ENCODE measurements at places on chromosomes 7 and 10.

DNA sequence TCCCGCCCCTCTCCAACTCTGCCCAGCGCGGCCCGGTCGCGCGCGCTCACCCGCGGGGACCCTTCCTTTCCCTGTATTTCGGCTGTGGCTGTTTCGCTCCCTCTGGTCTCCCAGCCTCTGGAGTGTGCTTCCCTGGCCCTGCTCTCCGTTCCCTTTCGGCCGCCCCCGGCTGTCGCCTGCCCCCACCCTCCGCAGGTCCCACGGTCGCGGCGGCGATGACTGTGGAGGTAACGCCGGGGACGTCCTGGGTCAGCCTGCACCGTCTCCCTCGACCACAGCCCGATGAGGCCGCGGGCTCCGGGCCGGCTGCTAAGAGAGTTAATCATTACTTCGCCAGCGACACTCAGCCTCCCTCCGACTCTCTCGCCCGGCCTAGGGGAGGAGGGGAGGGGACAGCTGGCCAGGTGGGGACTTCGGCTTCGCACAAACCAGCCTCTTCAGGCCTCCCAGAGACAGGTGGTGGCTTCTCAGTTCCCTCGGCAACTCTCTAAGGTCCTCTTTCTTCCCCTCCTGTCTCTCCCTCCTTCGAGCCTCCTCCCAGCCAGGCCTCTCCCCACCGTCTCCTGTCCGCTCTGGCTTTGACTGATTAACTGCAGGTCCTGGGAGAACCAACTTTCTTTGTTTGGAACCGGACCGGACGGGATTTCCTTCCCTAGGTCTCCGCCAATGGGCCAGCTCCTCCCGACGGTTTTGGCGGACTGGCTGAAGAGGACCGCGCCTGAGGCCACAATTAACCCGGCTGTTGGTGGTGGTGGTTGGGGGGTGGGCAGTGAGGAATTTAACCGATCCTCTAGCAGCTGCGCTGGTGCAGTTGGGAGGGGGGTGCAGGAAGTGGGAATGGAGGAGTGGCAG, 5.6 kb upstream of the PAX2 start:
- DNase-seq, result no peak

DNA sequence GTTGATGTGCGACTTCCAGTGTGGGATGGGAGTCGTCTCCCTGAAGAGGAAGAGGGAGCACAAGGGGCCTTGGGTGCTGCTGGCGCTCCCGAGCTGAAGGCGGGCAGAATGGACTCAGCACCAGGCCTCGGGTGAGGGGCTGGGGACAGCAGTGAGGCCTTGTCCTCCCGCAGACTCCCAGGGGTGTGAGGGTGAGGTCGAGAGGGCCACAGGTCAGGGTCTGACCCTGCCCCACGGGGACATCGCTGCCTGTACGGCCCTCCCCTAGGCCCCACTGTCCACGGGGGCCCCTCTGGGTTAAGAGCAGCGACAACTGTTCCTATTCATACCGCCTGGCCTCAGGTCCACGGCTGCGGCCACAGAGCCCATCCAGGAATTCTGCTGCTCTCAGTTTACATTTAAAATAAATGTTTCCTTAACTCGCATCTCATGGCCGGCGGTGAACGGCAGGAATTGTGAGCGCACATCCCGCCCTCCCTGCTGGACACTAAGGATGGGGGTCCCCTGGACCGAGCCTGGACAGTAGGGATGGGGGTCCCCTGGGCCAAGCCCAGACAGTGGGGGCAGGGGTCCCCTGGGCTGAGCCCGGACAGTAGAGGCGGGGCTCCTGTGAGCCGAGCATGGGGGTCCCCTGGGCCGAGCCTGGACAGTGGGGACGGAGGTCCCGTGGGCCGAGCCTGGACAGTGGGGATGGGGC, 61.7 kb downstream of the PDGFA start:
- DNase-seq, result no peak

- no peak for DNase-seq
Observed at GRCh38 chr10:113261161-113261560, 291.7 kb upstream of the HABP2 start.

DNA sequence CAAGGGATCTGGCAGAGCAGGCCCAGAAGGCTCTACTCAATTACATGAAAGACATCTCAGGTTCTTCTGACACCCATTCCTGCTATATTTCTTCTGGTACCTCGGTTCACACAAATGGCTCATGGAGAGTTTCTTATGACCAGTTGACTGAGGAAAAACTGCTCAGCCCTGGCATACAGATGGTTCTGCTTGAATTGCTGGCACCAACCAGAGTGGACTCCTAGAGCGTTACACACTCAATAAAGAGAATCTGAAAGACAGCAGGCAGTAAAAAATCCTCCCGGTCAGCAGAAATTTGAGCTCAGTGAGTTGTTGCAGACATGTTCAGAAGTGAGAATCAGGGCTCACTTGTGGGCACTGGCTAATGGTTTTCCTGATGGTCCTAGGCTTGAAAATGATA, 434.4 kb downstream of the TCERG1L start:
- no peak for DNase-seq

DNA sequence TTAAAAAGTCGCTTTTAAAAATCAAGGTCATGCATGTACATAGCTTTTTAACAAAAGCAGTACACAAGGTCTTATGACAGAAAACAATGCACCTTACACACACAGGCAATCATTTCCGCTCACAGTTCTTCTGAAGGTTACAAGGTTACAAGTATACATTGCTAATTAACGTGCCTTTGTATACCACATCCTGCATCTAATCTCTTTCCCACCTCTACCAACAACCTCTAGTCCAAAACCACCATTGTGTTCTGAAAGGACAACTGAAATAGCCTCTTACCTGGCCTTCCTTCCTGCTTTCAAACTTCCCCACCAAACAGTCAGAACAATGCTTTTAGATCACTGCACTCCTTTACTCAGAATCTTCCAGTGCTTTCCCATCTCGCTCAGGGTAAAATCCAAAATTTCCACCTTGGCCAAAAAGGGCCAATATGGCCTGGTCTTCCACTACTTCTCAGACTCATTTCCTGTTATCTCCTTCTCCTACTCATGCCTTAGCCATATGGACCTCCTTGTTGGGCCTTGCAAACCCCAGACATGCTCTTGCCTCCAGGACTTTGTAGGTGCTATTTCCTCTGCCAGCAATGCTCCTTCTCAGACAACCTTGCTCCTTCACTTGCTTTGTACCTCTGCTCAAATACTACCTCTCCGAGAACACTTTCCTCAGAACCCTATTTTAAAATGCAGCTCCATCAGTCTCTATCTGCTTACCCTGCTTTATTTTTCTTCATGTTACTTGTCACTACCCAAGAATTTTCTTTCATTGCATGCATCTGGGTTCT, 205.4 kb downstream of the DNAJC1 start:
- DNase-seq, result no peak

GRCh38 chr10:95071107-95071660, 1.9 kb upstream of the CYP2C8 start:
- DNase-seq, result no peak

- no peak for DNase-seq
Observed at GRCh38 chr7:140495514-140496097, 16.3 kb upstream of the MKRN1 start.

- DNase-seq, result no peak
Observed at GRCh38 chr7:74482629-74483401, 29.1 kb downstream of the GTF2IRD1 start.

DNA sequence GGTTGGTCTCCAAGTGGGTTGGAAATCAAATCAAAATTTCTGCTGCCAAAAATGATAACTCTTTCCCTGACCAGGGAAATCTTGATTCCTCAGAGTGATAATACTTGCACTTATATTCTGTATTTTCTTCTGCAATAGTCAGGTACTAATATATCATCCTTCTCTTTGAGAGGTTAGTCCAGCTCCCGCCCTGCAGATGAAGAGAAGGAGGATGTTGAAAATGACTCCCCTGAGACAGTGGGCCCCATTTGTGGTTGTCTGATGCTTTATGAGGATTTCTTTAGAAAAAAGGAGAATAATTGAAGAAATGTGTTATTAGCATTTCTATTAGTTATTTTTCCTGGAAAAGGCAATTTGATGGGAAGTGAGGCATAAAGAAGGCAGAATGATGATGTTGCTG, 213.0 kb downstream of the SEC23IP start:
- no peak for DNase-seq

DNA sequence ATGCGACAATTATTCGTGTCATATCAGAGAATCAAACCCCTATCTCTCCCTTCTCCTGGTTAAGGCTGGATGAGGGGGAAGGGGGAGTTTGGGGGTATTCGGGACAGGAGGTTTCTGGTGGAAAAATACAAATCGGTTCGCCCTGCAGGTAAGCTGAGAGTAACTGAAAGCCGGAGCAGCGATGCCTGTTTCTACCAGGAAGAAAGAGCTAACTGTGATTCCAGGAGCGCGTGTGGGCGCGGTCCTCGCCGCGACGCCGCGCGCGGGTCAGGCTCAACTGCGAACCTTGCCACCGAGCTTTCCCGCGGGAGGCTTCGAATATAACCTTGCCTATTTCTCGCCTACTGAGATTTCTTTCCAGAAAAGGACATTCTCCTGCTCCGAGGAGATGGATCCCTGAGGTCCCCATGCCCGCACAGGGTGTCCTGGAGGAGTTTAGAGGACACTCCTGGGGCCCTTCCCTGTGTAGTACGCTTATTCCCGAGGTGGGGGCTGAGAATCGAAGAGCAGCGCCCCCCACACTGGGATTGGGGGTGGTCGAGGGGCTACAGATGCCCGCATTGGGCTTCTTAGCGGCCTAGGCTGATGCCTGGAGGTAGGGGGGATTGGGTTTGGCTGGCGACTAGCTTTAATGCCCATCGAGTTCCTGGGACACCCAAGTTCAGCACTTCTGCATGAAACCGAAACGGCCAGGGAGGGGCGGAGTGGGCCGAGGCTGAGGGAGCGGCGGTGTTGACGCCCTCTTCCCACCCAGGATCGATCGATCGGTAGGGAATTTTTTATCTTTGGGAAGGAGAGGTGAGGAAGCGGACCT, 13.0 kb upstream of the DLX6 start:
- DNase-seq, result no peak

DNA sequence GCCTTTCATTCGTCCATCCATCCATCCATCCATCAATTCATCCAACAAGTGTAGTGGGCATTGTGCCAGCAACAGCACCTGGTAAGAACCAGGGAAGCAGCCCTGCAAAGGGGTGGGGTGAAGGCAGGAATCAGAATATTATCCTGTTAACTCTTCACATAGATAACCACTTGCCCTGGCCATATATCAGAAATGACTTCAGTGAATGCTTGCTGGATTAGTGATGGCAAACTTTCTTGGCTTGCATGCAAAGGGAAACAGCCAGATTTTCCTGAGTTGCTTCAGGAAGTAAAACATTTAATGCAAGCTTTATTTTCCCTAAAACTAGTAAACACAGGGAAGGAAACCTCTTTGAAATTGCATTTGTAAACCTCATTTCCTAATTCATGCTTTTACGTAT, 743 bp downstream of the OR2A5 start:
- no peak for DNase-seq

DNA sequence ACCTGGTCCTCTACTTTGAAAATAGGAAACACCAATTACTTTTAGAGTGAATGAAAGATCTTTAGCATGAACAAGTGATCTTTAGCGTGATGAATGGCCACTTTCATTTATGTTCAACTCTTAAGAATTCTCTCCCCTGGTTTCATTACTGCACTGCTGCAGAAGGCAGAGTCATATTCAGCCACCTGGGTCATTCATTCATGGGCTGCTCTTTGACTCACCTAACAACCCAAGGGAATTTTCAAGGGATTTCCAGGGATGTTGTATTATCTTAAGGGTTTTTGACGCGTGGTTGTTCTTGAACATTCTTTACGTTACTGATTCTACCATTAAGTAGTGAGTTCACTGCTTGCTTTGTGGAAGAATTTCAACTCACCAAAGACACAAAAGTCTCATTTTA, 87.3 kb upstream of the STK17A start:
- DNase-seq, result no peak

DNA sequence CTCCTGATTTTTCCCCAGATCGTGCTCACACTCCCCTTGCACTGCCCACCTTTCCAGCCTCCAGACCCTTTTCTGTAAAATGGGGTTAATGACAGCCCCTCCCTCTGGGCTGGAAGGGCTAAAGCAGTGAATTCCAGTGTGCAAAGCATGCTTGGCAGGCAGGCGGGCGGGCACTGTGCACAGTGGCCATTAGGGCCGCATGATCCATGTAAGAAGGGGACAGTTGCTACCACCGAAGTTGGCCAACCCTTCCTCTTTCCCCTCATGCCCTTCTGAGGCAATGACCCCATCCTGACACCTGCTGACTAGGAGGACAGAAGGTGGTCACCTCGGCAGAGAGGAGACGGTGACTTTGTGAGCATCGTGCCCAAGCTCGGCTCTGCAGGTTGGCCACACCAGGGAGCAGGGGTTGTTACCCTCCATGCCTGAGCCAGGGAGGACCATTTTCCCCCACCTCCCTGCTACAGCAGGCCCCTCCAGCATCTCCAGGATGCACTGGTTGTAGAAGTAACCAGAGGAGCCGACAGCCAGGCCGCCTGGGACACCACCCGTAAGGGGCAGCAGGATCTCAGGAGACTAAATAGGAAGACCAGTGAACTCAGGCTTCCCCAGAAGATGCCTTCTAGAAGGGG, 166.4 kb downstream of the SLIT1 start:
- DNase-seq, result no peak

DNA sequence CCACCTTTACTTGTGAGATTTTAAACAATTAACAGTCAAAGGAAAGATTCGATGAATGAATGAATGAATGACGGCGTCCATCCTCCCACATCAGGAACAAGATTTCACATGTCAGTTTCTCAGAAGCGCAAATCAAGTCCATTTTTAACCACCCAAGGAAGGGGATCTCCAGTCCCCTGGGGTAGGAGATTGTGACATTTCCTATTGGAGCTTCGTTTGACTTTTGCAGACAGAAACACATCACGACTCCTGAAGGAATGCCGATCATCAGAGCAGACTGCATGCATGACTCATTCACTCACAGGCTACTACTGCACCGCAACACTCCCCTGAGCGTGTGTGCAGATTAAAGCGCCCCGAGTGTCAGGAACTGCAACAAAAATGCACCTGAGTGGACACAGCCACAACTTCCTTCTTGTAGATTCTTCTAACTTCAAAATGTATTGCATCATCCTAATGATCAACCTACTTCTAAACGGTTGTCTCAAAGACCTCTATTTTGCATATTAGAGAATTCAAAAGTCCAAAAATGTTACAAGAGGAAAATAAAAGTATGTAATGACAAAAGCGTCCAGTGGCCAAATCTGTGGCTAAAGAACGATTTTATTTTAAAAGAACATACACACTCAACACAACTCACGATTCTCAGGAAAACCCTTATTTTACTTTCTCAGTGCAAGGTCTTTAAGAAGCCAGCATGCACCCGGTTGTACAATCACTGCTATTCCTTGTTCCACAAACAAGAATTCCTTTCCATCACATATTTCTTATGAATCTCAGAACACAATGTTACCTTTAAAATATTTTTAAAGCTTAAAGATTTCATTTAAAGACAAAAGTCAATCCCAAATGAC, 172.6 kb downstream of the FAM107B start:
- DNase-seq, result peak; percentile 49

Measured in activated T-helper 1 cell treated with anti-CD3 and anti-CD28 coated beads, Interleukin-2, amount 50 U/mL, for 16 hours (primary cell).